ENCODE measurements at places on chromosomes 3 and 15.

- DNase-seq = no peak
Measured at GRCh38 chr3:194512895-194513601, 26.2 kb upstream of the ATP13A3 start.

DNA sequence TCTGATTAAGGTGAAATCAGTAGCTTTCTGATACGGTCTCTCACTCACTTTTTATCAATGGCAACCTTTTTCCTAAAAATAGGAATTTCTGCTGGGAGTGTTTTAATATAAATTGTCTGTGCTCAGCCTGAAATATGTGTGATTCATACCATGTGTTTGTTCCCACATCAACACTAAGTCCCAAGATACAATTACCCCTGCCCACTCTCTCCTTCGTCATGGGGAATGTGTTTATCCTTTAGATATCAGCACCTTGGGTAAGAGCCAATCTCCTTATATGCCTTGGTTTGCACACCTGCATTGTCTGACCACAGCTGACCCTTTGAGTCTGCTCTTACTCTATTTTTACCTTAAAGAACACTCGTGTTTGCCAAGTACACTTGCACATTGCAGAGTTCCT lies 356.4 kb downstream of the LPP start:
- no peak for DNase-seq

GRCh38 chr3:59251869-59252268 lies 202.0 kb upstream of the CFAP20DC start:
- DNase-seq = no peak

GRCh38 chr3:123032057-123032456 lies 4.5 kb upstream of the SEMA5B start:
- DNase-seq = no peak

DNA sequence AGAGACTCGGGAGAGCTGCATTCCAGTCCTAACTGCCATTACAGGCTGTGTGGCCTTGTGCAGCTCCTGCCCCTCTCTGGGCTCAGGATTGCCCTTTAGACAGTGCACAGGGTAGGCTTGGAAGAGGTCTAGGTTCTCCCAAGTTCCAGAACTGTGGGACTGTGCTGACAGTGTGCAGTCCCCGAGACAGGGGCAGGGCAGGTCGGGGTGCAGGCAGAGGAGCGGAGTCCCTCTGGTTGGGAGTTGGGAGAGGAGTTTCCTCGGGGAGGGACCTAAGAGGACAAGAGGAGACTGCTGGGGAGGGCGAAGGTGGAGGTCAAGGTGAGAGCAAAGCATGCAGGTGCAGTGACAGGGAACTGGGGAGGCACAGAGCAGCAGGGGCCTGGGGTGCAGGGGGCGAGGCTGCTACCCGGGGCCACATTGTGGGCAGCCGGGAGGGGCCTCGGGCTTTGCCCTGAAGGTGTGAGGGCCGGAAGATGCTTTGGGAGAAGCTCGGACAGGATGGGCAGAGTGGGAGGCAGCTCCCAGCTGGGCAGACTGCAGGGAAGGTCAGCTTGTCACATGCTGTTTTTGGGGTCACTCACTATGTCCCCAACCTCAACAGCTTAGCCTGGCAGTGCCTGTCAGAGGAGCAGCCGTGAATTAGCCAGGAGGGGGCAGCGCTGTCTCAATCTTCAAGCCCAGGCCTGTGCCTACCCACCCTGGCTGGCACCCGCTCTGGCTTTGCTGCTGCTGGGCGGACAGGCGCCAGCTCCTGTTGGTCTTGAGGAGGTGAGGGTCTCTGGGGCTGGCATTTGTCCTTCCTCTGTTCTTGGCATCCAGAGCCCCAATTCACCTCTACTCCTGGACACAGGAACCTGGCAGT lies 15.4 kb upstream of the CSPG4 start:
- DNase-seq = no peak

DNA sequence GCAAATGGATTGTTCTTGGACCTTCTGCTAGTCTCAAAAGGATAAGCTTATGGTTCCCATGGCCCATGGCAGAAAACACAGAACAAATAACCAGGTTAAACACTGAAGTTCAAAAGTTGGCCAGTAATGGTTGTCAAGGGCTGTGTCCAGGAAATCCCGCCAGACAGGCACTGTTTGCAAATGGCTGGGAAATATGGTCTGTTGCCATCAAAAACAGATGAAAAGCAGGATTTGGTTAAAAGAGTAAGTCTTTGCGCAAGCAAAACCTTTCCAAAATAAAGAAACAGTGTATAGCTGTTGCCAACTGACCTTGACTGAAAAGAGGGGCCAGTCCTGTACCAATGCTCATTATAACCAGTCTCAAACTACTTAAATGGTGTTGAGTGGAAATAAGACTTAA lies 58.6 kb downstream of the WWTR1 start:
- DNase-seq = no peak

GRCh38 chr15:57606048-57606447 lies 14.3 kb downstream of the MYZAP start:
- no peak for DNase-seq

GRCh38 chr3:113264283-113265131 lies 53.1 kb downstream of the BOC start:
- peak; percentile 68 for DNase-seq

- no peak for DNase-seq
Measured at GRCh38 chr3:134487406-134487805, 1.5 kb downstream of the CEP63 start.

- DNase-seq = no peak
Measured at GRCh38 chr3:133096900-133097613, 58.9 kb downstream of the TMEM108 start.
